ENCODE measurements at places on chromosomes 5 and 9.

- DNase-seq: no peak
These were observed 7.7 kb downstream of the AOPEP start for GRCh38 chr9:94734054-94734754.

DNA sequence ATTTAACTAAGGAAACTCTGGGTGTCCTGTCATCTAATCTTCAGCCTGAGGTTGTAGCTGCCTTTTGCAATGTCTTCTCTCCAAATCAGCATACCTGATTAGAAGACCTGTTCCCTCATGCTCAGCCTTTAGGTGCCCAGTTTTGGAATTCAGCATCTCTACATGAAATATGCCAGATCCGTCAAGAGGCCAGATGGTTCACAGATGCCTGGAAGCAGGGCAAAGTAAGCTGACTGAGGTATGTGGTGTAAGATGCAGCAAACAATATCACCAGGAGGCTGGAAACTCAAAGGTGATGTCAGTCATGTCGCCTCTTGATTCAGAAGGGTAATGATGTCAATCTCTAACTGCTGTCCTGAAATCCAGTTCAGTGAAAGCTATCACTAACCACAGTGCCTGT, 324.4 kb downstream of the PRELID2 start:
- DNase-seq: no peak

DNA sequence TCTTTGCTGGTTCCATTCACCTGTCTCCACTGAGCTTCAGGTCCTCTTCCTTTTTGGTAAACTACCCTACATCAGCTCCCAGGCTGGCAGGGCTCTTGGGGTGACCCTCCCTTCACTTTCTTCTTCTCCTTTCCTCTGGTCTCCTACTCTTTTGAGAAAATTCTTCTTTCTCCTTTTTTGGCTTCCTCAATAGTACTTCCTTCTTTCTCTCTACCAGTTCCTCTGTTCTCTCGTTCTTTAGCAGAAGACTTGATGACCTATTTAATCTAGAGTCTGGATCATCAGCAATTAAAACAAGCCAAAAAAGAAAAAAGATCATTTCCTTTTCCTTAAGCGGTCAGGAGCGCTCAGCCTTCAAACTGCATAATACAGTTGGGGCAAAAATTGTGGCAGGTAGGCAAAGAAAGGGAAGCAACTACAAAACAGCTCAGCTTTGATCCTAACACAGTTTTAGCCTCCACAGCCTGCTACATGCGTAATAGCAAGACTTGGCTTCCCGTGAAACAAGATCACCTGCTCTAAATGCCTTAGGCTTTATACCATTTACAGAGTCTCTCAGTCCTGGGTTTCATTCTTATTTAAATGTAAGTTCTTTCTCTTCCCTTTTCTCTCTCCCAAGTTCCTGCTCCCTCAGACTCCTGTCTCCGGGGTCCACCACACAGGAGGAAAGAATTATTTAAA, 14.0 kb upstream of the GSN start:
- no peak for DNase-seq

GRCh38 chr9:104313396-104314110, 190.5 kb upstream of the OR13F1 start:
- DNase-seq: no peak

DNA sequence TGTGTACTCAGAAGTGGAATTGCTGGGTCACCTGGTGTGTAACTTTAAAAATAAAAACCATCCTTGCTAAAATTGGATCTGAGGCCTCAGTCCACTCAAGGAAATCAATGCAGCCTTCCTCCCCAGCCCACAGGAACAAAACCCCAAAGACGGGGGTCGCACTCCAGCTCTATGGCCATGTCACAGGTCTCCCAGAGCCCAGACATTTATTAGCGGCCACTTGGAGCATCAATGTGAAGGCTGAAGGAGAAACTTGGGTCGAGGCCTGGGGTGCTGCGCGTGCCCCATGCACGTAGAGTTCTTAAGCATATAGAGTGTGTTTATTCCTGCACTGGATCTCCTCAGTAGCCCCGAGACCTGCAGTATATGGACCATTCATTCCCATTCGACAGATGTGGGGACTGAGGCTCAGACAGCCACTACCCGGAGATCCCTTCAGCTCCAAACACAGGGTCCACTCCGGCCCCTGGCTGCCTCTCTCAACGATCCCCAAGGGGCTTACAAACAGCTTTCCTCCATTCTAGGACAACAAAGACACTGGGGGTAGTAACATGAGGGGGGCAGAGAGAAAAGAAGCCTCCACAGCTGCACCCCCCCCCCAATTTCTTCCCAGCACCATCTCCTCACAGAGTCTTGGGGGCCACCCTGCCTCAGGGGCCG, 14.3 kb upstream of the OLFM1 start:
- DNase-seq: no peak

- DNase-seq: no peak
These were observed 56.3 kb upstream of the S1PR3 start for GRCh38 chr9:88934876-88935535.

- DNase-seq: no peak
These were observed 33.0 kb upstream of the RASGRF2 start for GRCh38 chr5:80926979-80927656.

GRCh38 chr5:5037674-5038073, 102.5 kb upstream of the ADAMTS16 start:
- no peak for DNase-seq

DNA sequence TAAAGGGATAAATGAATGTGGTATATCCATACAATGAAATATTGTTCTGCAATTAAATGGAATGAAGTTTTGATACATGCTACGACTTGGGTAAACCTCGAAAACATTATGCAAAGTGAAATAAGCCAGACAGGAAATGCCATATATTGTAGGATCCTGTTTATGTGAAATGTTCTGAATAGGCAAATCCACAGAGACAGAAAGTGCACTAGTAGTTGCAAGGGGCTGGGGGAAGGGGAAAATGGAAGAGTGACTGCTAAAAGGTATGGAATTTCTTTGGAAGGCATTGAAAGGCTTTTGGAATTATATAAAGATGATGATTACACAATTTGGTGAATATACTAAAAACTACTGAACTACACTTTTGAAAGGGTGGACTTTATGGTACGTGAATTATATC, 97.0 kb downstream of the FOXD1 start:
- no peak for DNase-seq

Measured in stimulated activated CD4-positive, alpha-beta T cell treated with anti-CD3 and anti-CD28 coated beads, TNF-alpha, amount 100 ng/mL, for 24 hours (primary cell).